ENCODE measurements at places on chromosomes 5 and 9.
A peak's percentile ranks its signal among the peaks of the same experiment; 100 is the strongest.

DNA sequence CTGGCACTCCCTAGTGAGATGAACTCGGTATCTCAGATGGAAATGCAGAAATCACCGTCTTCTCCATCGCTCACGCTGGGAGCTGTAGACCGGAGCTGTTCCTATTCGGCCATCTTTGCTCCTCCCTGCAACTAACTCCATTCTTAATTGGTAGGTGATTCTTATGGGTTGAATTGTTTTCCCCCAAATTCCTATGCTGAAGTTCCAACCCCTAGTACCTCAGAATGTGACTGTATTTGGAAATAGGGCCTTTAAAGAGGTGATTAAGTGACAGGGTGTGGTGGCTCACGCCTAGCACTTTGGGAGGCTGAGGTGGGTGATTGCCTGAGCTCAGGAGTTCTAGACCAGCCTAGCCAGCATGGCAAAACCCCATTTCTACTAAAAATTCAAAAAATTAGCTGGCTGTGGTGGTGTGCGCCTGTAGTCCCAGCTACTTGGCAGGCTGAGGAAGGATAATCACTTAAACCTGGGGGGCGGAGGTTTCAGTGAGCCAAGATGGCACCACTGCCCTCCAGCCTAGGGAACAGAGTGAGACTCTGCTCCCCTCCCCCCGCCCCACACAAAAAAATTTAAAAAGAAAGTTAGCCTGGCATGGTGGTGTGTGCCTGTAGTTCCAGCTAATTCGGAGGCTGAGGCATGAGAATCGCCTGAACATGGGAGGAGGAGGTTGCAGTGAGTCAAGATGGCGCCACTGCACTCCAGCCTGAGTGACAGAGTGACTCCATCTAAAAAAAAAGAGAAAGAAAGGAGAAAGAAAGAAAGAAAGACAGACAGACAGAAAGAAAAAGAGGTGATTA lies 25.2 kb upstream of the FOCAD start:
- no peak for DNase-seq
- no peaks in the 10 kb centered on the region for H3K4me1 ChIP-seq
- peak overlapping the region; percentile 4 for H3K4me3 ChIP-seq
- no peaks in the 10 kb centered on the region for H3K27me3 ChIP-seq
- H3K36me3 ChIP-seq = no peaks in the 10 kb centered on the region

DNA sequence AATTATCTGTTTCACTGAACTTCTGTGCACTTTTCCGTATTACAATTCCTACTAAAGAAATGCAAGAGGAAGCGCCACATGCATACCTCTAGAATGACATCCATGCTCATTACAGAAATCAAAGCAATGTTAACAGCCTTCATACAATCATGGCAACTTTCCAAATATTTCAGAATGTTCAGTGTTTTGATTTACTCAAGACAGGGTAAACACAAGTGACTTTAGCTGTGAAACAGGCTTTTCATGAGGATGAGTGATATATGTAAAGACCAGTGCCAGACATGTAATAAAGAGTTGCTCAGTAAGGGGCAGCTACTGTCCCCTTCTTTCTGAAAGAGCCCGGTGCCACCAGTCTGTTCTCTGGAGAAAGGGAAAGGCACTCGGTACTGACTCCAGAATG lies 4.7 kb downstream of the BOD1 start:
- no peak overlapping the region for H3K27ac ChIP-seq
- no peak overlapping the region for H3K4me3 ChIP-seq
- no peak for DNase-seq

- H3K4me1 ChIP-seq = no peaks in the 10 kb centered on the region
- no peaks in the 10 kb centered on the region for H3K36me3 ChIP-seq
- H3K27ac ChIP-seq = no peak overlapping the region
- no peaks in the 10 kb centered on the region for H3K27me3 ChIP-seq
- no peak for DNase-seq
- H3K4me3 ChIP-seq = no peak overlapping the region
These were observed 415.0 kb downstream of the NFIB start for GRCh38 chr9:13898957-13899356.

- H3K4me3 ChIP-seq = no peak overlapping the region
- H3K4me1 ChIP-seq = no peaks in the 10 kb centered on the region
- no peaks in the 10 kb centered on the region for H3K27me3 ChIP-seq
- no peaks in the 10 kb centered on the region for H3K36me3 ChIP-seq
- H3K27ac ChIP-seq = no peak overlapping the region
- DNase-seq = no peak
These were observed 1273.0 kb downstream of the EFNA5 start for GRCh38 chr5:106397700-106398099.

DNA sequence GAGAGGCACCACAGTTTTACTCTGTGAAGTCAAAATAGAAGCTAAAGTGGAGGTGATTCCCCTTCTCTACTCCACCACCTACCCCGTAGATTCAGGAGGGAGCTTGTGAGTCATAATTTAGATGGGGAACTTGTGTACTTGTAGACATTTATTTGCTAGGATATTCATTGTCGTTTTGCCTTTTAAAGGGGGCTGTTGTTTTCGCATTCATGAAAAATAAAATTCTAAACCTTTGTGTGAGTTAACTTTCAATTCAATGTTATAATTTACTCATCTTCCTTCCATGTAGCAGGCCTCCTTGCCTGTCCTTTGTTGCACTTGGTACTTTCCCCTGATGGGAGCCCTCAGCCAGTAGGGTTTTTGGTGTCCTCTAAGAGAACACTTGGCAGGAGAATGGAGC lies 22.0 kb downstream of the SECISBP2 start:
- H3K4me3 ChIP-seq = no peak overlapping the region
- no peak overlapping the region for H3K27ac ChIP-seq
- no peak for DNase-seq
- H3K36me3 ChIP-seq = peaks cover 56% of the 10 kb centered on the region

DNA sequence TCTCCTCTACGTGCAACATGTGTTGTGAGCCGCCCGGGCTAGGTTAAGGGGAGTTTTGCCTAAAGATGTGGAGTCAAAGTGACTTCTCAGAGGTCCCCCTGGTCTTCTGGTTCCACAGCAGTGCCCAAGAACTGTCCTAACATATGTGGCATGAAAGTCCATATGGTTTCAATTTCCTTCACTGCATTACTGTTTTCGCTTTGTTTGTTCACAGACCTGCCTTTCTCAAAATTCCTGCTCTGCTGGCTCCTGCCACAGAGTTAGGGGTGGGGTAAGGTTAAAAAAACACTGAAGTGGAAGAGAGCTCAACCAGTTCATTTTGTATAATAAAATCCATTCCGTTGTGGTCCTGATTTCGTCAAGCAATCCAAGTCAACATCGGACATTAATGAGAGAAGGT lies 289.4 kb downstream of the DMAC1 start:
- no peak for DNase-seq
- H3K4me3 ChIP-seq = no peak overlapping the region
- H3K4me1 ChIP-seq = no peaks in the 10 kb centered on the region
- no peak overlapping the region for H3K27ac ChIP-seq
- peaks cover 8% of the 10 kb centered on the region for H3K27me3 ChIP-seq
- H3K36me3 ChIP-seq = no peaks in the 10 kb centered on the region

GRCh38 chr5:147396070-147396823 lies 113.6 kb downstream of the DPYSL3 start:
- no peak for DNase-seq
- no peak overlapping the region for H3K4me3 ChIP-seq
- no peaks in the 10 kb centered on the region for H3K4me1 ChIP-seq
- H3K27ac ChIP-seq = no peak overlapping the region
- no peaks in the 10 kb centered on the region for H3K36me3 ChIP-seq

DNA sequence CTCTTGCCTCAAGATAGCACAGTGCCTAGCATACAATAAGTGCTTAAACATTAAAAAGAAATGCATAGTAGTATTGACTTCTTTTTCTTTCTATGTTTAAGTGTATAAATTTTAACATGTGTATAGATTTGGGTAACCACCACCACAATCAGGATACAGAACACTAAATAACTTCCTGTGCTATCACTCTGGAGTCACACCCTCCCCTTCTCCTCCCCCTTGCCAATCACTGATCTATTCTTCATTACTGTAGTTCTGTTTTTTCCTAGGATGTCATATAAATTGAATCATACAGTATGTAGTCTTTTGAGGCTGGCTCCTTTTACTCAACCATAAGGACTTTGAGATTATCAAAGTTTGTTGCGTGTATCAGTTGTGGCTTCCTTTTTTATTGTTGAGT lies 68.5 kb downstream of the OSTF1 start:
- no peaks in the 10 kb centered on the region for H3K4me1 ChIP-seq
- no peak overlapping the region for H3K27ac ChIP-seq
- no peak for DNase-seq
- H3K27me3 ChIP-seq = no peaks in the 10 kb centered on the region
- peaks cover 4% of the 10 kb centered on the region for H3K36me3 ChIP-seq

- no peak overlapping the region for H3K27ac ChIP-seq
- H3K4me3 ChIP-seq = no peak overlapping the region
- H3K36me3 ChIP-seq = no peaks in the 10 kb centered on the region
- peaks cover 2% of the 10 kb centered on the region for H3K27me3 ChIP-seq
- no peaks in the 10 kb centered on the region for H3K4me1 ChIP-seq
- no peak for DNase-seq
These were observed 5.7 kb downstream of the MEGF10 start for GRCh38 chr5:127296321-127296720.

- H3K36me3 ChIP-seq = no peaks in the 10 kb centered on the region
- H3K27me3 ChIP-seq = no peaks in the 10 kb centered on the region
- no peak overlapping the region for H3K27ac ChIP-seq
- H3K4me3 ChIP-seq = no peak overlapping the region
- DNase-seq = no peak
These were observed 480.9 kb upstream of the PAPPA start for GRCh38 chr9:115672477-115673316.

DNA sequence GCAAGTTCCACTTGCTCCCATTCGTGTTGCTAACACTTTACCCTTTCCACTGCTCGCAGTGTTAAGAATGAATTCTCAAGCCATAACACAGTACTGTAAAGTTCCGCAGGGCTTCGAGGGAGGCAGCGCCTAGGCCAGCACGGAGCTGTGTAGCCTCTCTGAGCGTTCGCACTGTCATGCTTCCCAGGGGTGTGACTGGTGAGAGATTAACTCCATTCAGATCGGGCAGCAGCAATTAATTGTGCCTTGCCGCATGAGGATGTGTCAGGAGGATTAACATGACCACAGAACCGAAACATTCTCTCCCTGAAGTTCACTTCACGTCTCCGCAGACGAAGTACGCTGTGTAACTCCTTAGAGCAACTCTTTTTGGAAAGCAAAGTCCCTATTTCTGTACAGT lies 23.2 kb downstream of the ZBTB34 start:
- peaks cover 7% of the 10 kb centered on the region for H3K4me1 ChIP-seq
- DNase-seq = no peak
- H3K27ac ChIP-seq = no peak overlapping the region
- H3K4me3 ChIP-seq = no peak overlapping the region
- H3K27me3 ChIP-seq = no peaks in the 10 kb centered on the region
- H3K36me3 ChIP-seq = peaks cover 8% of the 10 kb centered on the region

- peak; percentile 37 for DNase-seq
- no peaks in the 10 kb centered on the region for H3K27me3 ChIP-seq
- peak overlapping the region; percentile 33 for H3K4me3 ChIP-seq
These were observed 833 bp downstream of the GAS1 start for GRCh38 chr9:86946201-86947145.

- H3K4me3 ChIP-seq = no peak overlapping the region
- peak overlapping the region; percentile 33 for H3K27ac ChIP-seq
- peaks cover 7% of the 10 kb centered on the region for H3K36me3 ChIP-seq
- no peaks in the 10 kb centered on the region for H3K4me1 ChIP-seq
- H3K27me3 ChIP-seq = no peaks in the 10 kb centered on the region
- peak; percentile 79 for DNase-seq
These were observed 41.2 kb upstream of the CTSL start for GRCh38 chr9:87684627-87685219.

DNA sequence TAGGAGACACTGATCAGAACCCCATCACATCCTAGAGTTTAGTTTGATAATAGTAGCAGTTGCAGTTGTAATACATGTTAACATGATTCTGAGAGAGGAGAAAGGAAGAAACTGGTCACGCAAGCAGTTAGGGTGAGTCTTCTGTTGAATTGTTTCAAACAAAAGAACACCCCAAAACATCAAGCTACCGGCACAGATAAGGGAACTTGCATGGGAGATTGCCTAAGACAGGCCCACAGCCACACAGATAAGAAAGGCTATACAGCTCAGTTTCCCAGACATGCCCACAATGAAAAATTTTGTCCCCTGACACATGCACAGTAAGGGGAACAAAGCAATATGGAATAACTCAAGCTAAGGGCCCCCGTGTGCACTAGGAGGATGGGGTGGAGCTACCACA lies 15.9 kb downstream of the HSPB3 start:
- H3K4me3 ChIP-seq = no peak overlapping the region
- H3K4me1 ChIP-seq = no peaks in the 10 kb centered on the region
- no peaks in the 10 kb centered on the region for H3K36me3 ChIP-seq
- DNase-seq = no peak

DNA sequence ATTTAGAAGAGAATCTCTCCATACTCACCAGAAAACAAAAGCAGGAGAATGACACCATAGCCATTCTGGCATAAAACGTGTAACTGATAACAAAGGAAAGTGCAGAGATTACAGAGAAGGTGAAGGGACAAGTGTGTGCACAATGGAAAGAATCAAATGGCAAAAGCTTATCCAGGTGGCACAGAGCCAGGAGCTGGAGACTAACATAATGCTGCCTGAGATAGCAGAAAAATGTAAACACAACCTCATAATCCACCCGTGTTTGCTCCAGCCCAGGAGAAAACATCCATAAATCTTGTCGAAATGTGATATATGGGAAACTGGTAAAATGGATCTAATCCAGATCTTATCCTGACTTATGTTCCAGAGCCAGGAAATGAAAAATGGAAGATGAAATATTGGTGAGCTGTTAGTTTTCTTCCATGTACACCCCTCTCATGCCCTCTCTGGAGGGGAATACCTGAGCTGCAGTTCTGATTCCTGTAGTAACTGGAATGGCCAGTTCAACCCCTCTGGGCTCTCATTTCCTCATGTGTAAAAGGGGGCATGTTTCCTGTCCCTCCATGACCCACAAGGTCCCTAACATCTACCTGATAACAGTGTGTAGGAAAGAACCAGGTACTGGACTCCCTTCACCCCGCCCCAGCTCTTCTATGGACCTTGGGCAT lies 212.3 kb upstream of the DAPK1 start:
- no peaks in the 10 kb centered on the region for H3K36me3 ChIP-seq
- DNase-seq = no peak
- no peak overlapping the region for H3K27ac ChIP-seq
- H3K4me1 ChIP-seq = no peaks in the 10 kb centered on the region

- DNase-seq = no peak
- H3K4me3 ChIP-seq = no peak overlapping the region
- no peaks in the 10 kb centered on the region for H3K27me3 ChIP-seq
- H3K36me3 ChIP-seq = no peaks in the 10 kb centered on the region
- no peaks in the 10 kb centered on the region for H3K4me1 ChIP-seq
These were observed 2141.6 kb upstream of the C9orf72 start for GRCh38 chr9:29714860-29715259.

DNA sequence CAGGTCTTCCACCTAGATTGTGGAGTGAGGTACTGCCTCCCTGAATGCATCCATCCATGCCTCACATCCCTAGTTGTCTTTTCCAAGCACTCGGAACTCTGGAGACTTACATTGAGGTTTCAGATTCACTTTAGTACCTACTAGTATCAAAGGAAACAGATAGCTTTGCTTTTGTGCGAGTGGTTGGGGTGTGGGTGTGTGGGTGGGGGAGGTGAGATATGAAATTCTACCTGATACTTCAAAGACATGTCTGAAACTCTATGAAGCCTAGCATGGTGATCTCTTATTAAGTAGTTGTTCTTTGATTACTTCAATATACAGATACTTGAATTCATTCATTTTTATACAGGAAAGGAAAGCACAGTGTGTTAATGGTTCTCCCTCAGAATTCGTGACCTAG lies 64.4 kb downstream of the MCCC2 start:
- no peak overlapping the region for H3K4me3 ChIP-seq
- H3K27me3 ChIP-seq = no peaks in the 10 kb centered on the region
- H3K27ac ChIP-seq = no peak overlapping the region
- H3K4me1 ChIP-seq = no peaks in the 10 kb centered on the region
- DNase-seq = no peak
- H3K36me3 ChIP-seq = peaks cover 64% of the 10 kb centered on the region

All from liver (tissue), 10 donors.